ENCODE measurements at places on chromosomes 11 and 22.

GRCh38 chr22:47294576-47294975, 532.1 kb downstream of the TBC1D22A start:
- no peak for DNase-seq

DNA sequence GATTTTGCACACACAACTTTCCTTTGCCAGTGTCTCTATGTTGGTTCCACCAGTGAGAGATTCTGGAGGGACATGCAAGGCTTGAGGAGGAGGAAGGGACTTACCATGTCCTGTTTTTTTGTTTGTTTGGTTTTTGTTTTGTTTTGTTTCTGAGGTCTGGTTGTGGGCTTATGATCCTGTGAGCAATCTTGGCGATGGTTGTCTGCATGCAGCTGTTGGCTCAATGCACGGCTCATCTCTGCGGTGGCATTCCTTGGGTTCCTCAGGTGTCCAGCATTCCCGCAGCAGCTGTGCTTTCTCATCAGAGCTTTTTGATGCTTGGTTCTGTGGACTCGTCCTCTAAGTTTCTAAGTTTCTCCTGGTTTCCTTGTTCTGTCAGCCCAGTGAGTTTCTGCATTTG, 4.8 kb upstream of the NNMT start:
- no peak for DNase-seq

DNA sequence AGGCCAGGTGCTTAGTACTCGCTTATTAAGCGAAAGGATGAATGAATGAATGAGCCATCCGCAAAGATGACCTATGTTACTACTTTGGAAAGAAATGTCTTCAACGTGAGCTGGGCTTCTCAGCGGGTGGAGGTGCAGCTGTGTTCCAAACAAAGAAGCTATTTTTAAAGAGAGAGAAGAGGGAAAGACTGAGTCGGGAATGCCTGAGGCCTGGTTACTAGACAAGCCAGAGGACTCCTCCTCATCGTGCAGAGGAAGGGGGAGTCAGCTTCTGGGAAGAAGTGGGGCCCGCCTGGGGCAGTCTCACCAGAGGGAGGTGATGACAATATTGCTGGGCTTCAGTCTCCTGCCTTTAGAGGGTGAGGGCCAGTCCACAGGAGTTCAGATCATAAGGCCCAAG, 30.4 kb upstream of the CD5 start:
- DNase-seq: no peak

DNA sequence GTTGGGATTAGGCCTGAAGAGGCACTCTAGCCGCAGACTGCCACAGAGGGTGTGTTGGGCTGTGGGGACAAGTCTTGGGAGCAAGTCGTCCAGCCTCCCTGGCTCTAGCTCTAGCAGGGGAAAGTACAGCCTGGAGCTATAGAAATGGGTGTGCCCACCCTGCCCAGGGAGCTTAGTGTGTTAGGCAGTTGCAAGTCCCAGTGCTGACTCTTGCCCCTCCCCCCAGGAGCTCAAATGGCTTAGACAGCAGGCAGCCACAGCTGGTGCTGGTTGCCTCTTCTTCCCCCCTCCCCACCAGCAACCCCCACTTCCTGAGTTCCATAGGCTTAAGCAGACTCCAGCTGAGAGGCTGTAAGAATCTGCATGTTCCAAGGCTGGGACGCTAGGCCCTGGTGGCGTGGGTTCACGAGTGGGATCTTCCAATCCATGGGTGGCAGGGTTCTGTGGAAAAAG, 61.2 kb downstream of the GUCY1A2 start:
- no peak for DNase-seq

GRCh38 chr22:35648066-35649025, at the start of gene APOL6:
APOL6 (plus strand) TSS chr22:35648446; CDS start chr22:35656426, 7,980 bp downstream.
- DNase-seq: no peak

DNA sequence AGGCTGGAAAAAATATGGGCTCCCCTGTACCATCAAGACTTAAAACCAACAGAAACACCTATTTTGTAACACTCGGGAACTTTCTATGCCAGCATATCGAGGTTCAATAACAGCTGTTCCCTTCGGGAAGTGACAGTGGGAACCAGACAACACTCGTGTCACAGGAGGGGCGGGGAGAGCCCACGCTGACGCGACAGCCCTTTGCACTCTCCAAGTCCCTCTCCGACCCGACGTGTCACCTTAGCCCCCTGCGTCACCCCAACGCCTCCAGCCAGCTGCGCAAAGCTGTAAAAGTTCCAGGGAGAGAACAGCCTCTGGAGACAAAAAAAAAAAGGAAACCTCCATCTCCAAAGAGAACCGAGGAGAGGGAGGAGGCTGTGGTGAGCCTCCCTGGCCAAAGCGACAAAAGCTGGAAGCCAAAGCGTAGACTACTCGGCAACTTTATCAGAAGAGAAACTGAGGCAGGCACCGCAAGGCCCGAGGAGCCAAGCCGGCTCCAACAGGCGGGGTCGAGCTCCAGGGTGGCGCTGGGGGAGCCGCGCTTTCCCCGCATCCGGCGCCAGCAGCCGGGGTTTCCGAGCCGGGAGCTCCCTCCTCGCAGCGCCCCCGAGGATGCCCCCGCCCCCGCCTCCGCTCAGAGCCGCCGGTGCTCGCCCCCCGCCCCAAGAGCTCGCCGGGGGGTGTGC, 751 bp downstream of the ARFGAP3 start:
- DNase-seq: no peak

DNA sequence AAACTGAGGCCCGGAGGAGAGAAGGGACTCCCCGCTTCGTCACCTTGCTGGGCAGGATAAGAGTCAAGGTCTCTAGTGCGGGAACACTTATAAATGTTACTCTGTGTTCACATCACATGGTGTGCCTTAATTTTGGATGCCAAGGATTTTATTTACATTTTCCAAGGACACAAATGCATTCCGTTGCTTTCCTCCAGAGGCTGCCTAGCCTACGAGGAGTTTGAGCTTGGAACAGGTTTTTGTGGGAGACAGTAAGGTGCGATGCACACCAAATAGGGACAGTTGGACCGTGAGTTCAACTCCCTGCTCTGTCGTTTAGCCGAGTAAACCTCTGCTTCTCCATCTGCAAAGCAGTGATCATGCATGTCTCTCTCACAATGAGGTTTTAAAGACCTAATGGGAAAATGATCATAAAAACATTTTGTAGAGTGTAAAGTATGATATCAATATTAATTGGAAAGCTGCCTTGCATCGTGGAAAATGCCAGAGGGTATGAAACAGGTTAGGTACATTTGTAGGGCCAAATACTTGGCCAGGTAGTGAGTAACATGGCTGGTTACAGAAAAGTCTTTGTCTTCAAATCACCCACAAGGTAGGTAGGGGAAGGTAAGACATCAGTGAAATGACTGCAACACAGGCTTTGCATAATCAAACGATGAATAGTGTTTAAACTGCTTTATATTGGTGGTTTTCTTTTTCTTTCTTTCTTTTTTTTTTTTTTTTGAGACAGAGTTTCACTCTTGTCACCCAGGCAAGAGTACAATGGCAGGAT, 61.8 kb downstream of the ST3GAL4 start:
- no peak for DNase-seq

DNA sequence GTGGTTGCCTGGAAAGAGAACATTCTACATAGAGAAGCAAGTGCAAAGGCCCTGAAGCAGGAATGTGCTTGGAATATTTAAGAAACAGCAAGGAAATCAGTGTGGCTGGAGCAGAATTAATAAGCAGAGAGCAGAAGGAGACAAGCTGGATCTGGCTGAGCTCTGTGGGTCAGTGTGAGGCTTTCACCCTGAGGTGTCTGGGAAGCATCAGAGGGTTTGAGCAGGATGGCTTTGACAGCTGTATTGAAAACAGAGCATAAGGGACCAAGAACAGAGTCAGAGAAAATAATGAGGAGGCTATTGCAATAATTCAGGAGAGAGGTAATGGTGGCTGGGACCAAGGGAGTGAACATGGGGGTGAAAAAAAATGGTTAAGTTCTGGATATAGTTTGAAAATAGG, 199.6 kb downstream of the NXPE2 start:
- DNase-seq: no peak

- DNase-seq: no peak
Observed at GRCh38 chr11:17258670-17259069, 17.9 kb upstream of the NUCB2 start.

- no peak for DNase-seq
Observed at GRCh38 chr22:46931881-46932280, 169.4 kb downstream of the TBC1D22A start.

All from NCI-H1436 (cell line).